ENCODE measurements at places on chromosomes 16 and 17.

DNA sequence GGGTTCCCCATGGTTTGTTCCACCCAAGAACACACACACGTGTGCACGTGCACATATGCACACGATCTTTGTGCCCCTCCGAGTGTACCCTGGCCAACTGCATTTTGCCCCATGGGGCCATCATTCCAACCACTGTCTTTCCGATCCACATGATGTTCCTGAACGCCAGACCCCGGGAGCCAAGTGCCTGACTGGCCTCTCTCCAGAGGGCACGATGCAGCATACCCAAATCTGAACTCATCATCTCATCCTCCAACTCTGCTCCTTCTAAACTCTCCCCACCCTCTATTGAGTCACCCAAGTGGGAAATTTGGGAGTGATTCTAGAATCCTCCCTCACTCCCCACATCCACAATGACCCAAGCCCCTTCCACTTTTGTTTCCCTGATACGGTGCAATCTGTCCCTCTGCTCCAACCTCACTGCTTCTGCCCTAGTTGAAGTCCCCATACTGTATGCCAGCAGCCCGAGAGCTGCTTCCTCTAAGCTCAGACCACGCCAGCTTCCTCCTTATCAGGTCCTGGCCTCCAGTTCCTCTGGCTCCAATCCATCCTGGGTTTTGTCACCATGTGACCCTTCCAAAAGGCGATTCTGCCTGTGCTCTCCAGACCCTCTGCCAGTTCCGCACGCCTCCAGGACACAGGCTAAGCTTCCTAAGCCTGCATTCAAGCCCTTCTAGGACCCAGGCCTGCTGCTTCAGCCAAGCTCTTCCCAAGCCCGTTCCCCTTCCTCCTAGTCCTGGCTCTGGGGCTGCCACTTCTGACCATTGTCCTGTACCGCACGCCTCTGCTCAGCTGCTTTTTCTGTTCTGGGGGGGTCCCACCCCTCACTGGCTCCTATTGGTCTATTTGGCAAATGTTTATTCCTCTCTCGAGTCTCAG is 10.1 kb upstream of the TMEM208 start:
- H3K4me3 ChIP-seq: no peak overlapping the region
- H3K4me1 ChIP-seq: peaks cover 33% of the 10 kb centered on the region
- H3K36me3 ChIP-seq: no peaks in the 10 kb centered on the region
- H3K27ac ChIP-seq: peak overlapping the region; percentile 19
- DNase-seq: peak; percentile 33
- no peaks in the 10 kb centered on the region for H3K27me3 ChIP-seq

- peak; percentile 80 for DNase-seq
Measured at GRCh38 chr17:36629252-36629847, 28.0 kb downstream of the MRM1 start.

GRCh38 chr17:13797863-13798262 is 196.1 kb upstream of the HS3ST3A1 start:
- H3K27ac ChIP-seq: no peak overlapping the region
- H3K4me3 ChIP-seq: no peak overlapping the region
- H3K36me3 ChIP-seq: no peaks in the 10 kb centered on the region
- no peak for DNase-seq

DNA sequence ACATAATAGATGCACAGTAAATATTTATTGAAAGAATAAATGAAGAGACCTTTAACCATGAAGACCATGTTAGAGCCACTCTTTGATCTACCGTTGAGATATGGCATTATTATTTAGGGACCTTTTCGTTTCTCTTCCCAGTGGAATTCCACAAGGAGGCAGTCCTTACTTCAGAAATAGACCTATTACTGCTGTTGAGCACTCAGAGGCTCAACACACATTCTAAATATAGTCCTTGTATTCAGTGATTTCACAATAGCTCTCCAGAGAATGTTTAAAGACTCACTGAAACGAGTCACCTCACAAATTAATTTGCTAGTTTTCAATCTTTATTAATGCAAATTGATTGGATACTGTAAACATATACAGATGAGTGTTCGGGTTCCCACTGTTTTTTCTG is 603.8 kb downstream of the CDH8 start:
- no peak overlapping the region for H3K27ac ChIP-seq
- no peaks in the 10 kb centered on the region for H3K36me3 ChIP-seq
- no peak for DNase-seq
- no peak overlapping the region for H3K4me3 ChIP-seq
- no peaks in the 10 kb centered on the region for H3K27me3 ChIP-seq

GRCh38 chr17:47254403-47254943 is 846 bp downstream of the ITGB3 start:
- no peak overlapping the region for H3K27ac ChIP-seq
- H3K4me3 ChIP-seq: peak overlapping the region; percentile 67
- no peaks in the 10 kb centered on the region for H3K36me3 ChIP-seq
- H3K27me3 ChIP-seq: no peaks in the 10 kb centered on the region

- H3K36me3 ChIP-seq: no peaks in the 10 kb centered on the region
- no peak for DNase-seq
- H3K27ac ChIP-seq: no peak overlapping the region
- no peaks in the 10 kb centered on the region for H3K27me3 ChIP-seq
Measured at GRCh38 chr16:71360378-71360777, 1.9 kb downstream of the CALB2 start.

DNA sequence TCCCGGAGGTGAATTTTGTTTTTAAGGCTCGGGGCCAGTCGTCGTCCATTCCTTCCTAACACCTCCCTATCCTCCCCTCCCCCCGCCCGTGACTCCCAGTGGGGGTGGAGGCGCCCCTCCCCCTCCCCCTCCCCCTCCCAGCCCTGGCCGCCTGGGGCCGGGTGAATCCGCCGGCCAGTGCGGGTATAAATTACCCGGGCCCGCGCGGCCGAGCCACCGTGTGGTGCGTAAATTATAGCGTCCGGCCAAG is 2.0 kb upstream of the GSE1 start:
- DNase-seq: no peak
- H3K27me3 ChIP-seq: no peaks in the 10 kb centered on the region
- H3K36me3 ChIP-seq: no peaks in the 10 kb centered on the region
- peaks cover 77% of the 10 kb centered on the region for H3K4me1 ChIP-seq
- H3K4me3 ChIP-seq: no peak overlapping the region
- H3K27ac ChIP-seq: peak overlapping the region; percentile 97

DNA sequence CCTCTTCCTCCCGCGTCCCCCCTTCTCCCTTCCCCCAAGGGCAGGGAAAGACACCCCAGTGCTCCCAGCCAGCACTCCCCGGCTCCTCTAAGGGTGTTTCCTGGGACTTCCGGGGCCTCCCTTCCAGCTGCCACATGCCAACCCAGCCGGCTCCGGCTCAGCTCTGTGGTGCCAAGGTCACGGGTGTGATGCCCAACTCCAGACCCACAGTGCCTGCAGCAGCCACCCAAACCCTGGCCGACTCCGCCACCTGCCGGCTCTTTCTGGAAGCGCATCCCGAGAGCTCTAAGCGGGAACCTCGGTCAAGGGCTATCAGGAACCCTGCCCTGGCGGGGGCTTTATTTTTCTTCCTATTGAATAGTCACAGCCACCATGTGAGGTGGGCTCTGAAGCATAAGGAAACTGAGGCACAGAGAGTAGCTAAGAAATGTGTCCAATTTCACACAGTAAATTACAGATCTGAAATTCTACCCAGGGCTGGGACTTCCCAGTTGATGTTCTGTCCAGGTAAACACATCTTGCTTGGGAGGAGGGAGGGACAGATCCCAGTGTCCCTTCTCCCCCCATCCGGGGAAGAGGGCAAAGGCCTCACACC is 3.3 kb upstream of the PPP1R1B start:
- peak; percentile 97 for DNase-seq
- H3K4me1 ChIP-seq: peaks cover 54% of the 10 kb centered on the region
- no peaks in the 10 kb centered on the region for H3K36me3 ChIP-seq
- H3K4me3 ChIP-seq: no peak overlapping the region

DNA sequence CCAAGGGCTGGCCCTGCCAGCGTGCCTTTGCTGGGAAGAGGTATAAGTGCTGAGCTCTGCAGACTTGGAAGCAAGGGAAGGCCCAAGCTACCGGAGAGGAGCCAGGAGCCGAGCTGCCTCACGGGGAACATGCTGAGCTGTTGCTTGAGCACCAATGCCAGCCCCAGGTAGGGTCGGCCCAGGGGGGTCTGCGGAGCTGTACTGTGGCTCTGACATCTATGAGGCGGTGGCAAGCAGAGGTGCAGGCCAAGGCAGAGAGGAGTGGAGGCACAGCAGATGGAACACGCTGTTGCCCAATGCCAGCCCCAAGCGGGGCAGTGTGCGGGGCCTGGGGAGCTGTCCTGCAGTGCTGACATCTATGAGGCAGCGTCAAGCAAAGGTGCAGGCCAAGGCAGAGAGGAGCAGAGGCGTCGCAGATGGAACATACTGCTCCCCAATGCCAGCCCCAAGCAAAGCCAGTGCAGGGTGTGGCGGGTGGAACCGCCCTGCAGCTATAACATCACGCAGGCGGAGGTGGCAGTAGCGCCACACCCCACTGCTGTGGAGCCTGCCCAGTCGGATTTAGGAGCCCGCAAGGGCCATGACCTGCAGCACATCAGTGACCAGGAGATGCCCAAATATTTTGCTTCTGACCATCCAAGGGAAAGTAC is 10.0 kb downstream of the GGA2 start:
- peaks cover 97% of the 10 kb centered on the region for H3K4me1 ChIP-seq
- peak overlapping the region; percentile 81 for H3K27ac ChIP-seq
- no peaks in the 10 kb centered on the region for H3K27me3 ChIP-seq
- H3K36me3 ChIP-seq: no peaks in the 10 kb centered on the region

DNA sequence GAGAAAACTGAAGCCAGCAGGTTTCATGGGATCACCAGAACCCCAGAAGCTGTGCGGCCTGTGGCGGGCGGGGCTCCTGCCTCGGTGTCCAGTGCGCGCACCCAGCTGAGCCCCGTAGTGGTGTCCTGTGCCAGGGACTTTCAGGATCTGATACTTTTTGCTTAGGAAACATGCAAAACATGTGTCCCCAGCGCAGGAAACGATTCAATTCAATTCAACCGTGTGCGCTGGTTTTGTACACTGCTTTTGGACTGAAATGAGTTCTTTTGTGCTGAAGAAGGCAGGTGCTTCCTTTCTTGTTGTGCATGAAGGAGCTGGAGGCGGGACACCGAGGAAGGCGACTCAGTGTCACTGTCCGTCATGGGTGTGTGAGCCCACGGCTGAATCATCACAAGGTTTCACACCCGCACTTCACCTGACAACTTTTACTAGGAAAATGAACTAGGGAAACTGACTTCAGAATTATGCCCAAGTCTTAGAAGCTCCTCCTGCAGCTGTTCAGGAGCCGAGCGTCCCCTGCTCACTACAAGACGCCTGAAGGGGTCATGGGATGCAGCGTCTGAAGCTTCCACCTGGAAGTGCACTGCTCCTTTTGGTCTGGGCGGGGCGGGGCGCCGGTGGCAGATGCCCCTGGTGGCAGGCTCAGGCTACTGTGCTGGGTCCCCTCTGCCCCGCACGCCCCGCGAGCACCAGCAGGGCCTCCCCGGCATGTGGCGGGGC is 31.4 kb upstream of the ZNF750 start:
- H3K4me3 ChIP-seq: no peak overlapping the region
- DNase-seq: no peak
- H3K27me3 ChIP-seq: no peaks in the 10 kb centered on the region
- H3K27ac ChIP-seq: no peak overlapping the region

DNA sequence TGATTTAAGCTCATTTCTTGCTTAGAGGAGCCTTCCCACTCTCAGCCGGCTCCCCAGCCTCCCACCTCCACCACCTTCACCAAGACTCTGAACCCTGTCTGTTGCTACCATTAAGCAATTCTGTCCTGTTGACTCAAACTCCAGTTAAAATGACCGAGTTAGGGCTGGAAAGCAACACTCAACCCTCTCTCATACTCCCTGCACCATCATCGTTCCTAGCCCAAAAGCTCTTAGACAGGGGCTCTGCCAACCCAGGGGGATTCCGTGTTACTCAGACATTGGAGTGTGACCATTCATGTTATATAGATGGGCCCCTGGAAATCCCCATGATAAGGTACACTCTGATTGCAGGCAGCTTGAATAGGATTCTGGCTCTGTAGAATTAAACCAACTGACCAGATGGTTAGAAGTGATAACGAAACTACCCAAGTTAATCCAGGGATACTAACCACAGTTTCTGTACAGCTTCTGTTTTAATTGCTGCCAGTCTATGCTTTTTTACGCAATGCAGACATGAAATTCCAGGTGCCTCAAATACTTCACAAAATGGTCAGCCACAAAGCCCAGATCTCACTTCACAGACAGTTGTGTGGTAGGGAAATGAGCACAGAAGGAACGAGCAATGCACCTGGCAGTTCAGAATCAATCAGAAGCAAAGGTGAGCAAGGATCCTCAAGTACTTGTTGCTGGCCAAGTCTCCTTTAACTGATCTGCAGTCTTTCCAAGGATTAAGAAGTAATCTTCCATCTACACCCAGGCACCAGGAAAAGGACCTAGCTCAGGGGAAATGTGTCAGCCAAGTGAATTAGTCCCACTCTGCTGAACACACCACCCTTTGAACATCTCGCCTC is 2.1 kb downstream of the SSTR2 start:
- no peak for DNase-seq
- no peak overlapping the region for H3K4me3 ChIP-seq
- H3K36me3 ChIP-seq: no peaks in the 10 kb centered on the region

- no peaks in the 10 kb centered on the region for H3K36me3 ChIP-seq
- no peak overlapping the region for H3K4me3 ChIP-seq
- peaks cover 22% of the 10 kb centered on the region for H3K4me1 ChIP-seq
- no peak overlapping the region for H3K27ac ChIP-seq
- no peaks in the 10 kb centered on the region for H3K27me3 ChIP-seq
Measured at GRCh38 chr17:28407974-28408306, 1.9 kb upstream of the SLC46A1 start.

All from body of pancreas (tissue), 4 donors.